ENCODE measurements at places on chromosomes 4 and X.

DNA sequence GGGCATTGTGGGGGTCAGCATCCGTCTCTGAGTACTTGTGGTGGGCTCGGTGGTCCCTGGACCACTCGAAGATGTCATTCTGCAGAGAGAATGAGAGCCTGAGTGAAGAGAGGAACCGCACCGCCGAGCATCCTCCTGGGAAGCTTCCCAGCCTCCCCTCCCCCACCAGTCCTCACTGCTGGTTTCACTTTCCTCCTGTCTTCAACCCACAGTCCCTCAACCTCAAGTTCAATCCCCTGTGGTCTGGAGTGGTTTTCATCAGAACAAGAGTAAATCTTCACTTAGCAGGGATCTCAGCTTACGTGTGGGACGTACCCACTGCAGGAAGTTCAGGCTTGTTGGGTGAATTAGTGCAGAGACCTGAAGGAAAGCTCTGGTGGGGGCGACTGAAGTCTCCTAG lies 117.8 kb downstream of the SCD5 start:
- DNase-seq = no peak

GRCh38 chr4:117370944-117371668 lies 285.7 kb upstream of the TRAM1L1 start:
- no peak for DNase-seq

- DNase-seq = no peak
These were observed 33.6 kb downstream of the KDM6A start for GRCh38 chrX:44906542-44906941.

GRCh38 chr4:95428291-95429070 lies 120.3 kb downstream of the UNC5C start:
- DNase-seq = no peak

DNA sequence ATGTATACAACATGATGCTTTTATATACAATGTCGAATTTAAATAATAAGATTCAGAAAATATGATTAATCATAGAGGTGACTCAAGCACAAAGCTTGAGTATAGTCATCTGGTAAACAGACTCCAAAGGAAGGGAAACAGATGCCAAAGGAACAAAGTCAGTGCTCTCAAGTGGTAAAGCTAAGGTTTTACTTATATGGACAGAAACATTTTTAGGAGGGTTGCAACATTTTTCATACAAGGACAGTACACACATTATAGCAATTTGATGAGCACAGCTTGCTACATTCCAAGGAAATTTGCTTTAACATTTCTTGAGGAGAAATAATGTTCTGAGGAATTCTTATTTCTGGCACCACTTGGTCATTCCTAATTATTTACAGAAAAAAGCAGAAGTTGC lies 333.4 kb upstream of the AADAT start:
- no peak for DNase-seq

- no peak for DNase-seq
These were observed 234.5 kb upstream of the DKK2 start for GRCh38 chr4:107270614-107271013.

DNA sequence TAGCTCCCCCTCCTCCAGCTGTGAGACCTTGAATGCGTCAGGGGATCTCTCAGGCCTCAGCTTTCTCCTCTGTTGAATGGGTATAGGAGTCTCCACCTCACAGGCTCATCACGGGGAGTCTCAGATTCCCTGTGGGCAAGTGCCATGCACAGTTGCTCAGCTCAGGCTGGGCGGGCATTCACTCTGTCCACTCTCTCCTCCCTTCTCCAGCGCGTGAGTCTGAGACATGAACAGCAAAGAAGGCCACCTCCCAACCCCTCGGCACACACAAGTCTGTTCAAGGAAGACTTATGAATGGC lies 60.0 kb downstream of the HTRA3 start:
- no peak for DNase-seq

- no peak for DNase-seq
These were observed 17.4 kb upstream of the LNX1 start for GRCh38 chr4:53608649-53609048.

- DNase-seq = no peak
These were observed 694 bp downstream of the TBL1X start for GRCh38 chrX:9465380-9466123.

DNA sequence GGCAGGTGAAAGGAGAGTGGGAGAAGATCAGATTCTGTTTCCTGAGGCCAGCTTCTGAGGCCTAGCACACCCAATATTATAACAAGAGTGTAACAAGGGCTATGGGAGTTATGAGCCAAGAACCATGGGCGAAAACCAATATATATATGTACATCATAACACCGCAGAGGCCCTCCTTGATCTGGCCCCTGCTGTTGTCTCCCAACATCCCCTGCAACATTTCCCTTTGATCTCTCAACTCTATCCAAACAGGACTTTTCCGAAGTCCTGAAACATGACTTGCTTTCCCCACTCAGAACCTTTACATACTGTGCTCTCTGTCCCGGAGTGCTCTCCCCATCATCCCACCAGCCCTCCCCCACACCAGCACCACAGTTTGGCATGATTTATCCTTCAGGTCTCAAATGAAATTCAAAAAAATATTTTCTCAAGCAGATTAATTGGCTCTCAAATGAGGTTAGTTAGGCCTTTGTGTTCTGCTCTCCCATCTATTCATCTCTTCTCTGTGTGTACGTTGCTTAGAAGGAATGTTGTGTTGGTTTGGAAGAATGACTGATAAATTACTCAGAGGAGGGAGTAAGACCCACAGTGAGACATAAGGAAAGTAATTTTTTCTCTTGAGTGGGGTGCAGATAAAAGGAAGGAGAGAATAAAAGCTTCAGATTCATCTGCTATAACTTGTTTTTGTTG lies 58.1 kb upstream of the SMIM10 start:
- no peak for DNase-seq

DNA sequence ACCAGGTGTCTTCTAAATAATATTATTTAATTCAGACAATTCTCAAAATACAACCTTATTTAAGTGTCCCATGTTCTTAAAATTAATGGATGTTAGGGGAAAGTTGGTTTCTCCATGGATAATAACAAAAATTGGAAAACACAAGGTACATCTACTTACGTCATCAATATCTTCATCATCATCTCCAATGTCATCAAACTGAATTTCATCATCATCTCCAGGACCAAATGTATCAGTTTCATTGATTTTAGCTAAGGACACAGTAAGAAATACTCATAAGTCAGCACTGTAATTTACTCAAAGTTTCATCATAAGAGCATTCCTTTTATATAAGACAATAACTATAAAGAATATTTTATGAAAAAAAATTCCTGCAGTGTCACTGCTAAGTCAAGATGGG lies 11.3 kb downstream of the EIF1AX start:
- no peak for DNase-seq

GRCh38 chrX:3815896-3816664 lies 102.6 kb upstream of the PRKX start:
- peak; percentile 10 for DNase-seq

DNA sequence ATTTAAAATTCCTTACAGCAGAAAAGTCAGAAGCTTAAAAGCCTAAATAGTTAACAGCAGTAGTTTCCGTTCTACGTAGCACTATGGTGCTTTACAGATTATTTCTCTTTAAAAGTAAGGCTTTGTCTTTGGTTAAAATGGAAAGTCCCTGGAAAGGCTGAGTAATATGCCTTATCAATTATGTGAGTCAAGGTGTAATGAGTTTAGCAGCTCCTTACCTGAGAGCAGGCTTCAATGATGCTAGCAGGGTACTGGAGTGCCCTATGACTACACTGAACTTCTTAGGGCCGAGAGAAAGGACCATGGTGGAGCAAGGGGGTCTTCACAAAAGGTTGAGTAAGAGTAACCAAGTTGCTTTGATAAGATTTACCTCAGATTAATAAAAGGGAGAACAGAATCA lies 12.6 kb upstream of the NKX6-1 start:
- DNase-seq = no peak

GRCh38 chr4:2651546-2651945 lies 104.6 kb downstream of the TNIP2 start:
- DNase-seq = no peak

GRCh38 chr4:8593264-8594096 lies 915 bp downstream of the CPZ start:
- DNase-seq = no peak

DNA sequence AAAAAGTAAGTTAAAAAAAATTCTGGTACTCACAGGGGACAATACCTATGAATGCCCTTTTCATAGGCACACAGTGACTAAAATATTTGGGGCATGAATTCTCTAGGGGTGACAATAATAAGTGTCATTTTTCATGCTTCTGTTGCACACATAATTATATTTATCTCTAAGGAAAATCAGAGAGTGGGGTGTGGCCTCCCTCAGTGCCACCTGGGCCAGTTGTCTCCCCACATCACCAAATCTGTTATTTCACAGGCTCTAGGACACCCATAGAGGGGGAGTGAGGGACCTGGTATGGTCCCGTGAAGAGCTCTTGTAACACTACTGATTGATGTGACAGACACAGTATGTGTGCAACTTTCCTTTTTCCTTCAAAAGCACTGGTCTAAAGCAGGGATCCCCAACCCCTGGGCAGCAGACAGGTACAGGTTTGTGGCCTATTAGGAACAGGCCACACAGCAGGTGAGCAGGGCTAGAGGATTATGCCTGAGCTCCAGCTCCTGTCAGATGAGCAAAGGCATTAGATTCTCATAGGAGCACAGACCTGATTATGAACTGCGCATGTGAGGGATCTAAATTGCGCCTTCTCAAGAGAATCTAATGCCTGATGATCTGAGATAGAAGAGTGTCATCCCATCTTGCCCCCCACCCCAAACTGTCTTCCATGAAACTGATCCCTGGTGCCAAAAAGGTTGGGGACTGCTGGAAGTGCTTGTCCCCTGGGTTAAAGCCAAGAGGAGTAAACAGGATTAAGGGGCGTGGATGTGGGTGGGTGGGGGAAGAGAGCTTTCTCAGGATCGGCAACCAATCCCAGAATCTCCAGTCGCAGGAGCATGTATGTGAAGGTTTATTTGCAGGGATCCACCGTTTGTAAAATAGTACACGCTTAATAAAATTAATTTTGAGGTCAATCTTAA lies 856 bp downstream of the SLC9B1 start:
- DNase-seq = no peak

DNA sequence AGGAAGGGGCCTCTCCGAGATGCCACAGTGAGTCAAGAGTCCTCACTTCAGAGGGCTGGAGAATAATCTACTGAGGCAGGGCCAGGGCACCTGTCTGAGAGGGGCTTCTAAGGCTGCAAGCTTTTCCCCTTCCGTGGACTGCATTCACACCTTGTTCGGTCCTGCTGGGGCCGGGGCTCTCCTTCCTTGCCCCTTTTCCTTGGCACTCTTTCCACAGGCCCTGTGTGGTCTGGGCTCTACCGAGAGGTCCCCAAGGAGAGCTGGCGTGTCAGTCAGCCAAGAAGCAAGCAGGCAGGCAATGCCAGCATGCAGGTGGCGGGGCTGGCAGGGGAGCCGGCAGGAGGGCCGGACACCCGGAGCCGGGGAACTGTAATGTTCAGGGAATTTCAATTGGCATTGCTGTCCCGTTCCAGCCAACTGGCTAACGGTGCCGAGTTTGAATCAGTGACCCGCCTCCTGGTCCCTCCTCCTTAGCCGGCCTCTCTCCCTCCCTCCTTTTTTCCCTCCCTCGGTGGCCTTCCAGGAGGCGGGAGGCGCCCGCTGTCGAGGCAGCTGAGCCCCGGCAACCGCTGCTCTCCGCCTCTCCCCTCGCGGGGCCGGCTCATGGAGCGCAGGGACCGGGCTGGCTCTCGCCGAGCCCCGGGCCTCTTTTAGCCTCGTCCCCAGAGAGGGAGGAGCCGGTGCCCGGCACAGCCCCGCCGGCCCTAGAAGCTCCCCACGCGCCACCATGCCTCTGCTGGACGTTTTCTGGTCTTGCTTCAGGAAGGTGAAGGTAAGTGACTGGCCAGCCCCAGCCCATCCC lies at the start of gene STARD8:
TSS of gene STARD8 (plus strand) at position 511 of the 802 bp plus-strand sequence. CDS start at position 728, 217 bp downstream.
- DNase-seq = no peak

GRCh38 chr4:176188654-176189053 lies 6.7 kb downstream of the SPATA4 start:
- no peak for DNase-seq

DNA sequence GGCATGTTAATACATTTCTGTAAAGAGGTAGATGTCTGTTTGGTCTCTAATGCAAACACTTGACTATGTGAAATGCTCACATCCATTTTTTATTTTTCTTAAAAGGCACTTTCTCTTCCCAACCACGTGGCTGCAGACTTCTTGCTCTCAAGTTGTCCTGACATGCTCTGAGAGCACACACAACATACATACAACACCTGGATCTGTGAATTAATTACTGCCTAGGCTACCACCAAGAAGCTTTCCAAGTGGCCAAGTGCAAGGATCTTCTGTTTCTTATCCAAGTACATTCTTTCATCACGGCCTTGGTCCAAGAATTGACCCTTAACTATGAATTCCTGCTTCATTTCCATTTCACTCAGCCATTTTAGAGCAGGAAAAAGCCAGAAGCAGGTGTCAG lies 110.8 kb downstream of the SPRY1 start:
- DNase-seq = no peak

DNA sequence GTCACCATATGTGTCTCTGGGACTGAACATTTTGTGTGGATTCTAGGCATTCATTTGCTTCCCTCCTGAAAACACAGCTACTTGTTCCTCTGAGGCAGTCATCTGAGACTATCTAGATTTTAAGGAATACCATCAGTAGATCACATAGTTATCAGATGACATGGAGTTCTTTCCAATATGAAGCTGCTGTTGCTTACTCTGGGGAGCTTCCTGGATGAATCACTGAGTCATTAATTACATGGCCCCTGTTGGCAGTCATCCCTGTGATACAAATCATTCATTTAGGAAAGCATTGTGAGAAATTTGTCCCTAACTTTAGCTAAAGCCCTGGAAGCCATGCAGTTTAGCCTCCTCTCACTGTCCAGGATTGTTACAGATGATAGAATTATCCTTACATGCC lies 98.2 kb upstream of the ARSJ start:
- DNase-seq = no peak

DNA sequence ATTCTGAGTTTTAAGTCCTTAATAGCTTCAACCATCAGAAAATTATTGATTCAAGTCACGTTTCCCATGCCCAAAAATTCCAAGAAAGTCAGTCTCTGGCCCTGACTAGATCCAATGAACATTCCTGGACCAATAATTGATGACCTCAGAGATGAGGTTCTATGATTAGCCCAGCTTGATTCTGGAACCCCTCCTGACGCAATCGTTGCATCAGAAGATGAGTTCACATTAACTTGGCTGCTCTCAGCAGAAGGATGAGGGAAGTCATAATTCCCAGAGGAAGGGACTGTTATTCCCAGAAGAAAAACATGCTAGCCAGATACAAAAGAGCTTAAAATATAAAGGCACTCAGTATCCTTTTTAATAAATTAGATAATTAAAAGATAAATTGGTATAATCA lies 34.3 kb upstream of the CPEB2 start:
- DNase-seq = no peak

DNA sequence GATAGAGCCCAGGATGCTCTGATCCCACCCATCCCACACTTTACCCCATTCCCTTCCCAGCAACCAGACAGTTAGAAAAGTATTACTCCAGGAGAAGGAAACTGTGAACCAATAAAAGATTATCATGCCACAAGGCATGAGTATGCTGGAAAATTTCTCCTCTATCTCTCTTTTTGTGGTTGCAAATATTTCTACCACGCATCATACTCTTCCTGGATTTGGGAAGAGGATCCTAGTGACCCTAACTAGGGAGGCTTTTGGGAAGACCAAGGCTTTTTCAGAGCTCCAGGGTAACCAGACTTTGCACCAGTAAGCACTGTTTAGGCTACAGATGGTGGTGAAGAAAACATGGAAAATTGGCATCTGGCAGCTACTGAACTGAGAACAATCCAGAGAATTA lies 257.6 kb upstream of the CLNK start:
- no peak for DNase-seq
